Omental fat pad (tissue), 4 donors: ENCODE measurements at places on chromosomes 12 and 14. TPM values are rescaled to one million over a fixed set of nuclear protein-coding genes. Genes with fewer than 3 reads are reported as not detected.

GRCh38 chr12:15800278-15800677, 11.1 kb upstream of the EPS8 start:
- no peak for DNase-seq

GRCh38 chr12:120739031-120739762, 13.6 kb downstream of the ACADS start:
- no peak for DNase-seq

DNA sequence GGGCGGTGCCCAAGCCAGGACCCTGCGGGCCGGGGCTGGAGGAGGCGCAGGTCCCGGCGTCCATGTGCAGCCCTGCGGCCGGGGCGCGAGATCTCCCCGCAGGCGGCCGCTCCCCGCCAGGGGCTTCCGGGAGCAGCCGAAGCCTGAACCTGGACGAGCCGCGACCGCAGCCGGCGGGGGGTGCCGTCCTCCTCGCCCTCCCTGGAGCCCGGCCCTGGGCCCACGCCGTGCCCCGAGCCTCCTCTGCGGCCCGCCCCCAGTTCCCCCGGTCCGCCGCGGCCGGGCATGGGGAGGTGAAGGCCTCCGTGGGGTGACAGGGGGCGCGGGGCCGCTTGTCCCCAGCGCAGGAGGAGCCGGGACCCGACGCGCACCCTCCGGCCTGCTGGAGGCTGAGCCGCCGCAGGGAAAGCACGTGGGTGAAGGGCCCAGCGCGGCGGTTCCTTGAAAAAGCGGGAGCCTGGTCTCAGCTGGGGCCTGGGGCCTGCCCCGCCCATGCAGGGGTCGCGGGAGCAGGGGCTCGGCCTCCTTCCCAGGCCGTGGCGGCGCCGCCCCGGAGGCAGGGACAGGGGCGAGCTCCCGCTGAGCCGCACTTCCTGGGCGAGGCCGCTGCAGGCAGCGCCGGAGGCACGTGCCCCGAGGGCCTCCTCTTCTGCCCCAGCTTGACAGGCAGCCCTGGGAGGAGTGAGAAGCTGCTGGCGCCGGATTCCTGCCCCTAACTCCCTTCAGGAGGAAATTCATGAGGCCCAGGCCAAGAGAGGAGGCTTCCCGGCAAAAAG, 55.6 kb upstream of the PPP2R5C start:
- DNase-seq = no peak

- no peak for DNase-seq
Measured at GRCh38 chr12:3882896-3883564, 9.8 kb upstream of the PARP11 start.

DNA sequence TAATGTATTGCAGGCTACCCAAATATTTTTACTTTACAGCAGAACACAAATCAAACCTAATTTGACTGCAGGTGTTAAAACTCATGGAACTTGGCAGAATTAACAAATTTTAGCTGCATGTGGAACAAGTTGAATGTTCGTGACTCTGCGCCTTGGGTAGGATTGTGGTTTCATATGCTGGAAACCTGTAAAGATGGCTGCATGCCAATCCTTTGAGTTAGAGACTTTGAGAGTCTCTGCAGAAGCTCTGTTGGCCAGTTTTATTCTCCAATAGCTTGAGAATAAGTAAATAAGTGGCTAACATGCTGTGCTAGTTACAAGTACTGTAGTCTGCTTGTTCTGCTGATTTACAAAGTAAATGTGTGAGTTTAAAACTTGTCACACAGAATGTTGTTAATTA, 77.8 kb downstream of the PDE6H start:
- DNase-seq = no peak

DNA sequence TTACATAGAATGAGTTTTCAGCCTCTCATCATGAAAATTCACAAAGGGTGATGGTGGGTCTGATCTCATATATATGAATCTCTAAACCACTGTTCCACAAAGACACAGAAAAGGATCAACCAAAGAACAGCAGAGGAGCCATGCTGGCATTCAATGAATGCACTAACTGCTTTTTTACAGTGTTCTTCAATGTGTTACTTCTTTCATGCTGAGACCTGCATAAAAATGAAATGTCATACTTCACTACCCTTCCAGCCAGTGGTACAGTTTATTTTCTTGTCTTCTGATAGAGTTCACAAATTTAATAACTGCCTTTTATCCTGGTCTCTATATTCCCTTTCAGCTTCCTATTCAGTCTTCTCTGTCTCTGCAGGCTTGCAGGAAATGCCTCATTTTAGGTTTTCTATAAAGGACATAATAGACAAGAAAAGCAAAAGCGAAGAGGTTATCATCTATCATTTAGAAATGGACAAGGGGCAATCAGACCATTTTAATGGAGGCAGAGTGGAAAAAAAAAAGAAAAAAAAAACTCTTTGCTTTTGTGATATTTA, 836.7 kb upstream of the FOXG1 start:
- no peak for DNase-seq

GRCh38 chr14:94125659-94126418, 3.6 kb downstream of the IFI27L2 start:
- peak; percentile 16 for DNase-seq

GRCh38 chr12:95506707-95507523, 33.0 kb downstream of the METAP2 start:
- no peak for DNase-seq

DNA sequence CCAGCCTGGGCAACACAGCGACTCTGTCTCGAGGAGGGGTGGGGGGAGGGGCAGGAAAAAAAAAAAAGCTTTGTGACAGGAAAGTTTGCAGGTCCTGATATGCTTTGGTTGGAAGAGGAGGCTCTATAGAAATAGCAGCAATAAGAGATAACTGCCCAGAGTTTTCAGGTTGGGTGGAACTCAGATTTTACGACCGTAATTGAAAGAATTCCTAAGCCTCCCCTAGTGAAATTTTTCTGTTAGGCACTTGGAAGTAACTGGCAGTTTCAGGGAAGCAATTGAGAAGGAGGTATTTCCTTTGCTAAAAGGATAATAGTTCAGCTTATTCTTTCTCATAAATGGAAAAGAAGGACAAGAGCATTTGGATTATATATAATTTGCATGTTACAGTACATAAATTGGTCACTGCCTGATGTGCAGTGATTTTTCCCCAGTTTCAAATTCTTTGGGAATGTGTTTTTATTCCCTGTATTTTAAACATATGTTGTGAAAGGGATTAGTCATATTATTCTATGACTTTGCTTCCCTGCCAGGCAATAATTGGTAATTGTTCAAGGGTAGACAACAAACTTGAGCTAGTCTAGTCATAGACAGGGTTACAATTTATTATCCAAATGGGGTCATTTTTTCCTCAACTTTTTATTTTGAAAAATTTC, 452.8 kb downstream of the AEBP2 start:
- no peak for DNase-seq

TRIM9 gene
- 4.8 TPM for total RNA-seq

UBC gene
- 1,220 TPM for total RNA-seq

TTLL5 gene
- 23.7 TPM for total RNA-seq
